ENCODE measurements at places on chromosomes 7 and 10.

DNA sequence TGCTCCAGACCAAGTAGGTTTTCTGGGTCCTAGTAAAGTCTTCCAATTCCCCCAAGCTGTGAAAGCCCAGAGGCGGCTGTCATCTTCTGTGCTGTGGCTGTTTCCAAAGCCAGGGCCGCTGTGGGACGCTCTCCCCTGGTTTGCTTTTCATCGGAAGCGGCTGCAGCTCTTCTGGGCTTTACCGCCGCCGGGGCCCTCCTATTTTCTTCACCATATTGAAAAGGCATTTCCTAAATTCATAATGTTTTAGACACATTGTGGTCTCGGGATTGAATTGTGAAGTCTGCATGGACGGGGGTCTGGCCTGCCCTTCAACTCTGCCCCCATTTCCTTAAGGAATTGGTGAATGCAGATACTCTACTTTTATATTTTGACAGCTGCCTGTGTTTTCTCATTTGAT, 551.4 kb upstream of the MGMT start:
- DNase-seq: no peak

GRCh38 chr10:24825551-24825950, 101.9 kb upstream of the ARHGAP21 start:
- DNase-seq: no peak

GRCh38 chr10:67308912-67309311, 383.1 kb downstream of the LRRTM3 start:
- no peak for DNase-seq

DNA sequence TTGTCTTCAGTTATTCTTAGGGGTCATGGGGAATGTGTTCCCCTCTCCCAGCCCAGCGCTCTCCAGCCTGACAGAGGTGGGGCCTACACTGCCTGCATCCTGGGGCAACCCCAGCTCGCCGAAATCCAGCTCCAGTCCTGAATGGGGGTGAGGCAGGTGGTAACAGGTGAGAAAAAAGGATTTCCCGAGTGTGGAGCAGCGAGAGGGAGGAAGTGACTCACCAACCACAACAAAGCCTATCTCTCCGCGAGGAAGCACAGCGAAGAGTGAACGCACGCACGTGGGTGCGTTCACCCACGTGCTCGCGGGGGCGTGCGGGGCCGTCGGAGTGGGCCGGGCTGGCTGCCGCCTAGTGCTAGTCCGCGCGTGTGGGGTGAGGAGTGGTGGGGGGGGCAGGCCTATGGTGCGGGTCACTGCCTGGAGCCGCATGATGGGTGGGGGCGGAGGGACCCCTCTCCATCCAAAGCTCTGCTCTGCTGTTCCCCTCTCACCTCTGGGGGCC, 855 bp upstream of the PALD1 start:
- DNase-seq: no peak
